ENCODE measurements at places on chromosomes 5 and 9. TPM values are rescaled to one million over a fixed set of nuclear protein-coding genes. Genes with fewer than 3 reads are reported as not detected.

DNA sequence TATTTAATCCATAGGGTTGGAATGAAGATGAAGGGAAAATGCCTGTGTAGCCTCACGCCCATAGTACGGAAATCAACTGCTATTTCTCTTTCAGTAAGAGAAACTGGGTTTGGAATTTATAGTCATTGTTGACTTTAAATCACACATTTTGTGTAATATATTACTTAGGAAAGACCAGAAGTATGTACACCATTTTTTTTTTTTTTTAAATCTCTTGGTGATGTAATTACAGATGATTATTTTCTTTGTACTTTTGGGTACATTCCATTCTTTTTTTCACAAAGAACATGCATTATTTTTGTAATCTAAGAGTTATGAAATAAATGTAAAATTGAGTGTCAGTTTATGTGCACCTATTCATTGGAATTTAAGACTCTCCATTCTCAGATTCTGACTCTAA lies 45.7 kb downstream of the POC5 start:
- DNase-seq = no peak

DNA sequence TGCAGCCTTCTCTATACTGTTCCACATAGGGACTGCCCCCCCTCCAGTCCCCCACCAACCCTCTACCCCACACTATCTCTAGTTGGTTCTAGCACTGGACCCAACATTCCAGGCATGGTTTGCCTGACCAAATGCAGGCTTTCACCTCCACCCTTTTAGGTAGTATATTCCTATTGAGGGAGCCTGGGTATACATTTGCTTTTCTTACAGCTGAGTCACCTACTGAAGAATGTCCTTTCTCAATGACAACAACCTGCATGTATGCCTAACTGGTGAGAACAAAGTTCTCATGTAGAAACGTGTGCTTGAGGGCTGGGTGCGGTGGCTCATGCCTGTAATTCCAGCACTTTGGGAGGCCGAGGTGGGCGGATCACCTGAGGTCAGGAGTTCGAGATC lies 8.2 kb downstream of the TNIP1 start:
- DNase-seq = no peak

- DNase-seq = no peak
Observed at GRCh38 chr5:52587131-52587530, 200.6 kb upstream of the ITGA1 start.

CD14 gene
- total RNA-seq = 74.1 TPM

DNA sequence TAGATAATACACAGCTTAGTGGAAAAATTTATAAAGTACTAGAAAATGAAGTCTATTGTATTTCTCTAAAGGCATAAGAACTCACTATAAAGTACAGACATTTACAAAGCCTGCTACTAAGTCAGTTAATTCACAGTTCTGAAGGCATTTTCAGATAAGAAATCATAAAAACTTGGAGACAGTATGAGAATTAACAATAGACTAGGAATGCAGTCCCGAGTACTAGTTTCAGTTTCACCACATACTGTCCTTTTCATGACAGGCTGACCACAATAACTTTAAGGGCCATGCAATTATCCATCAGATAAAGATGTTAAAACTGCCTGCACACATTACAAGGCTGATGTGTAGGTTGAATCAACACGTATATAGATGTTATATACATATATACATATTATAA lies 362.6 kb upstream of the SMC2 start:
- DNase-seq = no peak

TMEM252 gene
- total RNA-seq = not detected

CENPH gene
- total RNA-seq = 1.3 TPM

GRCh38 chr5:132309679-132310078 lies 15.5 kb downstream of the SLC22A4 start:
- DNase-seq = no peak

GRCh38 chr5:68217047-68217355 lies 1.4 kb downstream of the PIK3R1 start:
- DNase-seq = no peak

- DNase-seq = no peak
Observed at GRCh38 chr5:74499256-74500050, 141.1 kb downstream of the ENC1 start.

DNA sequence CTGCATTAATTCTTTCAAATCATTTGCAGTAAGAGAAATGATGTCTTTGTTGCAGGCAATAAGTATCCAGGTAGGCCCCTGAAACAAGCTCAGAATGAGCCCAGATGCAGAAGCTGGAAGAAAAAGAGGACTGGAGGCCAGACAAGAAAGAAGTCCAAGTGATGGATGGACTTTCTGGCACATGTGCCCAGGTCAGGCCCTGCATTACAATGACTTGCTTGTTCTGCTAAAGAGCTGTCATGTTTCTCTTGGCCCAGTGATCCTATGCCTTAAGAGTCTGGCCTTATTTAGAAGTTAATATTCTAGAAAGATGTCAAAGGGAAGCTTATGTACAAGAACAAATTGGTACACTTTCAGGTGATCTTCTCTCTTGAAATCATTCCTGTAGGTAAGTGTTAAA lies 64.8 kb downstream of the DPYSL3 start:
- no peak for DNase-seq

GRCh38 chr5:166058660-166059059 lies 2232.8 kb upstream of the WWC1 start:
- no peak for DNase-seq

C5orf58 gene
- total RNA-seq = not detected

OSTF1 gene
- total RNA-seq = 17.7 TPM

OSMR gene
- total RNA-seq = 28.6 TPM

IFNA2 gene
- total RNA-seq = not detected

GRCh38 chr5:113615708-113616107 lies 102.2 kb downstream of the YTHDC2 start:
- no peak for DNase-seq

HCN1 gene
- total RNA-seq = 4.4 TPM

GRCh38 chr5:52738095-52738506 lies 49.6 kb upstream of the ITGA1 start:
- DNase-seq = no peak

- peak; percentile 73 for DNase-seq
Observed at GRCh38 chr9:89746385-89747116, 141.7 kb downstream of the GADD45G start.

- DNase-seq = no peak
Observed at GRCh38 chr5:139394123-139394653, 716 bp downstream of the PROB1 start.

ORM2 gene
- not detected for total RNA-seq

PCSK5 gene
- 6.5 TPM for total RNA-seq

GRCh38 chr5:51396797-51397196 lies 13.5 kb downstream of the ISL1 start:
- no peak for DNase-seq

DNA sequence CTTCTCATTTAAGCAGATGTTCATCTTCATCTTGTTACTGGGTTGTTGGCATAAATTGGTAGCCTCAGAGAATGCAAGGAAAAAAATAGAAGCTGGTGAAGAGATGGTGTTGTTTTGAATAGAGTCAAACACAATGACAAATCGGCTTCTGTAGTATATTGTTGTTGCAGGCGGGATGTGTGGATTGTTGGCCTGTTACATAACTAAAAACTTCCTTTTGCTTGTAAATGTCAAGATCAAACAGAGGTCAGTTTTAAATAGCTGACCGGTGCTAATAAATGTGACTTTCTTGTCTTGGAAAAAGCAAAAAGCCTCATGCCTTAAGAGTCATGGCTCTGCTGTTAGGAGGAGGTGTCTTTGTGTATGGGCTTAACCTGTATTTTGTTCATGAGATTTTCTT lies 59.2 kb downstream of the CCDC192 start:
- DNase-seq = no peak

DNA sequence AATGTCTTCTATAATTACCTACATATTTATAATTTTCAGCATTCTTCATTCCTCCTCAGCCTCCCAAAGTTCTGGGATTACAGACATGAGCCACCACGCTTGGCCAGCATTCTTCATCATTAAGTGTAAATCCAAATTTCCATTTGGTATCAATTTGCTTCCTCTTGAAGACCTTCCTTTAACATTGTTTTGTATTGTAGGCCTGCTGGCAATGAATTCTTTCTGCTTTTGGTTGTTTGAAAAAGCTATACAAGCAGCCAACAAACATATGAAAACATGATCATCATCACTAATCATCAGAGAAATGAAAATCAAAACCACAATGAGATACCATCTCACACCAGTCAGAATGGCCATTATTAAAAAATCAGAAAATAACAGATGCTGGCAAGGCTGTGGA lies 56.4 kb downstream of the GCNT4 start:
- DNase-seq = no peak

DNA sequence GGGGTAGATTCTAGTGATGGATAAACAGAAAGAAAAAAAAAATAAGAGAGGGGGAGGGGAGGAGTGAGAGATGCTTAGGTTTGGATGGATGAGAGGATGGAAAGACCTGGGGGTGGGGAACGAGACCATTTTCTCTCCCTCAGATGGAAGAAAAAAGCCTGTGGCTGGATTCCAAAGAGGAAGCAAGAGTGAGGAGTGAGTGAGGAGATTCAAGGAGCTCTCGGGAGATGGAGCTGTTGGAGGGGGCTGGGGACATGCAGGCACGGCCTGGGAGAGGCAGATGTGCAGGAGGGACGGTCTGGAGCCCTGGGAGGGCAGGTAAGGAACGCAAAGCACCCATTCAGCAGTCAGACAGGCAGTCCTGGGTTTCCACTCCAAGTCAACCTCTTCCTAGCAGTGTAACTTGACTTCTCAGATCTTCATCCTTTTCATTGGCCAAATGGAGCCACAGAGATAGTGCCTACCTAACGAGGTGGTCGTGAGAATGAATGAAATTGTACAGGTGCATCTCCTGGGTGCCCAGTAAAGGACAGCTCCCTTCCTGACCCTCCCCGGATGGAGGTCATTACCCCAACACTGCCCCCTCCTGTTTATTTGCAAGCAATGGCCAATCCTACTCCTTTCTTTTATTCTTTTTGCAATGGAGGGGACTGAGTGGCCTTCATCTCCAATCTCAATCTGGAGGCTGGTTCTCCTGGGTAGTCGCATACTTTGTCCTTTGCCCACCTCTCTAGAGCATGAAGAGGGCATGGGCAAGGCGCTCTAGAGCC lies 52.2 kb downstream of the PCDH1 start:
- DNase-seq = no peak
